Globus pallidus (tissue), 1 donor: ENCODE measurements at places on chromosomes 7 and 10.

- no peak for DNase-seq
These were observed 194.6 kb upstream of the NRG3 start for GRCh38 chr10:81680359-81680758.

DNA sequence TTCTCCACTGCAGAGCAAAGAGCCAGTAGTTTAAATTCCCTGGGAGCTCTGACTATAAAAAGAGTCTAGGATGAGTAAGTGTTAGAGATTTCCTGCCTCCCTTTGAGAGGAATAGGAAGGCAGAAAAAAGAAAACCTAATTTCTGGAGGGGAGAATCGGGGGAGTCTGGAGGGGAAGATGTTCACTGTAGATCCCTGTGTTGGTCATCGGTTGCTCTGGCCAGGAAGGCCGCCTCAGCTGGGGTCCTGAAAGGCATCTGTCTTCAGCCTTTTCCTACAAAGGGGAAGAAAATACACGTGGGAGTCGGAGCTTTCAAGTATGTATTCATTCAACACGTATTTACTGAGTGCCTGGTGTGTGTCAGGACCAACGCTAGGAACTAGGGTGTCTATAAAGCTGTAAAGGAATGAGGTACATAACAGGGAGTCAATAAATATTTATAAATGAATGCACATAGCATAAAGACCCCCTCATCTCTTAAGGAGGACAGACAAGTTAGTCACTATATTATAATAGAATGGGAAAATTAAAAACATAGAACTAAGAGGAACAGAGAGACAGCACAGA, 101.1 kb downstream of the ICA1 start:
- no peak for DNase-seq

GRCh38 chr10:80486785-80487420, 32.8 kb downstream of the TSPAN14 start:
- no peak for DNase-seq

- no peak for DNase-seq
These were observed 991 bp downstream of the ANKRD61 start for GRCh38 chr7:6032167-6032566.

GRCh38 chr10:35218339-35218955, 91.8 kb downstream of the CREM start:
- peak; percentile 82 for DNase-seq
